ENCODE measurements at places on chromosomes 11 and 22.

DNA sequence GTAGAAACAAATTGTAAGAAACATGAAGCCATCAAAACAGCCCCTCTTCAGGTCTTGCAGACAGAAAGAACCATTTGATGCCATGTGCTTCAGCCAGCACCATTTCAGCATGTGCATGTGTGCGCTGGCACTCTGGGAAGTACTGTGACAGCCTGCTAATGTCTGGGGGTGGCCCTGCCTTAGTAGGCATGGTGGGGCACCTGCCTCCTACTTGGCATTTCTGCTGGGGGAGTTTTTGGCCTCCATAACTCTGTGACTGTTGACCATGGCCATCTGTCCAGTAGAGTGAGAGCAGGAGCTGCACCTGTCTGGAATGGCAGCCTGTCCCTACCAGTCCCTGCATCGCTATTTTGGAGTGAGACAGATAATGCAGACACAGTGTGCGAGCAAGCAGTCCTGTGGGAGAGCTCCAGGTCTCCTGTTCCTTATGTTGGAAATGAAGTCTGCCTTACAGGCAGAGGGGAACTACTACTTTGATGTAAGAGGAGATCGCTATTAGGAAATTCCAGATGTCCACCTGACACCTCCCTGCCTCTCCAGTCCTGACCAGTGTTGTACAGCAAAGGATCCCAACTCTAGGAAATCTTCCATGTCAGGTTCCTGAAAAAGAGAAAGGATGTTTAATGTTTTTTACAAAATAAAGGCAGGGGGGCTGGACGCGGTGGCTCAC lies 102.5 kb downstream of the ATXN10 start:
- no peak for DNase-seq

DNA sequence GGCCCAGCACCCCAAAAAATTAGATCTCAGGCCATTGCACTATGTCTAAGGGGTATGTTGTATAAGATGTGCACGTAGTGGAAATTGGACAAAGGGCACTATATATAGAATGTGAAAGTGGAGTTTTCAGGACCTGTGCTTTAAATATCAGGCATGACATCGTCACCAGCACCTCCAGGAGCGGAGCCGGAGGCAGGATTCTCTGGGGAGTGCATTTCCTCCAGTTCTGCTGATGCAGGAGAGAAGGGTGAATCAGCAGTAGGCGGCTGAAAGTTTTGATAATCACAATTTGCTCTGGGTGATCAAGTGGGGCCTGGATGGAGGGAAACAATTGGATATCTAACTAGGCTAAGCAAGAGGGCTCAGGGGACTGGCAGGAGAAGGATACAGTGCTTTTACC lies 69.1 kb upstream of the NTM start:
- DNase-seq, result no peak

GRCh38 chr11:110373051-110373702 lies 56.6 kb upstream of the FDX1 start:
- no peak for DNase-seq

- DNase-seq, result peak; percentile 66
Observed at GRCh38 chr11:30585125-30585891, 845 bp downstream of the MPPED2 start.

GRCh38 chr11:45093761-45094455 lies 52.5 kb upstream of the PRDM11 start:
- DNase-seq, result no peak

DNA sequence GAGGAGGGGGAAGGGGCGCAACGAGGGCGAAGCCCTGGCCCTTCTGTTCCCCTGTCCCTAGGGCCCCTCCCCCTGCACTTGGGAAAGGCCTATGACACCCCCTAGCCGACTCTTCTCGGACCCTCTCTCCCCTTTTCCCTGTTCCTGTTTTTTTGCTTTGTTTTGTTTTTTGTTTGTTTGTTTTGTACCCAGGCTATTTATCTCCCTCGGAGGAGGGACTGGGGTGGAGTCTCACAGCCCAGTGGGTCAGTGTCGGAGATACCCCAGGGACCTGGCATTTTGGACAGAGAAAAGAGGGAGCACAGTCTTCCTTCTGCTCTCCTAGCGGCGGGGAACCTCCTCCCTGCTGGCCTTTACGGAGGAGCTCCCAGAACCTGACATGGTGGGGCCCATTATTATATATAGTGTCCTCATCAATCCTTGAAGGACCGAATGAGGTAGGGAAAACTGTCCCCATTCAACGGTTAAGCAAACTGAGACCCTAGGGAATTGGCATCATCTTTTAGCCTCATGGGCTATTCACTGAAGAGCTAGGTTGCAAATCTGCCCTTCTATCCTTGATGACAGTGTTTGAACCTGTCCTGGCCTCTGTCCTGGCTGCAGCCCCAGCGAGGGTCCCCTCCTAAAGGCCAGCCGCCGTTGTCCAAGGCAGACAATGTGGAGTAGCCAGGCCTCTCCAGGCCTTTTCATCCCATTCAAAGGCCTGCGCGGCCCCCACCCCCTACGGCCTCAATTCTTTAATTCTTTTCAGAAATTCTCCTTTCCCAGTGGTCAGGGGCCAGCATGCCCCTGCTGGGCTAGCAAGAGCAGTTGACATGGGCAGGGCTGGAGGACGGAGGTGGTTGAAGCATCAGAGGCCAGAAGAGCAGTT lies 911 bp downstream of the EMID1 start:
- DNase-seq, result peak; percentile 11

DNA sequence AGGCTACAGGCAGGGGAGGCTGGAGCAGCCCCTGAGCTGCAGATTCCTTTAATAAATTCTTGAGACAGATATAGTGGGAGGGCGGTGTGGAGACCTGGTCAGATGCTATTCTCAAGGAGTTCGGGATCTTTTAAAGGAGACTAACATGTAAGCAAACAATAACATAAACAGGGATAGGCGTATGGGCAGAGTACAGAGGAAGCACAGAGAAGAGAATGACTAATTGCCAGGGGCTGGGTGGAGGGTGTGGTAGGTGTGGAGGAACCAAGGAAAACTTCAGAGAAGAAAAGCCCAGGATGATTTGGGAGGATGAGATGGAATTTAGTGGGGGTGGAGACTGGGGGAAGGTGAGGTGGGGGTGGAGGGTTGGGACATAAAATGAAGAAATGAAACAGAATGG lies 9.7 kb upstream of the HEPHL1 start:
- DNase-seq, result no peak

- DNase-seq, result peak; percentile 71
Observed at GRCh38 chr11:27718346-27718862, 18.1 kb upstream of the BDNF start.

DNA sequence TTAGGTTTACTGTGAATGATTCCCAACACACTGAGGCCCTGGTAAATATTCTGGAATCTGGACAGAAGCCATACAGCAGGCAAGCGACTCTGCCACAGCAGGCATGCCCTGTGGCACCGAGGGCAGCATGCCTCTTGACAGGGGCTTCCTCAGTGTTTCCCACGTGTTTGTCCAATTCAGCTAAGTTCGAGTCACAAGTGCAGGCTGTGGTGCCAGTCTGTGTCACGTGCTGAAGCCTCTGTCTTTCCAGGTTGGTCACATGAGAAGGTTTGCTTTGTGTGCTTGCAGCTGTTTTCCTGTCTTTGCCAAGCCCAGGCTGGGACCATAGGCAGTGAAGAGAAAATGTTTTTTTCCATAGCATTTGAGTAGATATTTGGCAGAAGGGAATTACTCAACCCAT lies 2.4 kb upstream of the PPFIBP2 start:
- no peak for DNase-seq

DNA sequence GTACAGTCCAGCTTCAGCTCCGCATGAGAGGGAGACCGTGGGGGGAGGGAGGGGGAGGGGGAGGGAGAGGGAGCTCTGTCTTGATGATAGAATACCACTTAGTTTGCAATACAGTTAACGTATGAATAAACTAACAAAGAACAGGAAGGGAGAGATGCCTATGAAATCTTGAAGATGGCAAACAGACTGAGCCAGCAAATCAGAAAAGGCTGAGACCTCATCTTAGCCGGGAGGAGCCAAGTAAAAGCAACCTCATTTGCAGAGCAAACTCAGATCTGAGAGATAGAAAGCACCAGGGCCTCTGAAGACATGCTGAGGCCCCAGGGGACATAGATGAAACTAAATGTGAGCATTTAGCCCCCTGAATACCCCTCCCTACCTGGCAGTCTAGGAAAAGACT lies 23.0 kb downstream of the APLP2 start:
- no peak for DNase-seq

- DNase-seq, result no peak
Observed at GRCh38 chr11:85988780-85989179, 80.1 kb downstream of the PICALM start.

DNA sequence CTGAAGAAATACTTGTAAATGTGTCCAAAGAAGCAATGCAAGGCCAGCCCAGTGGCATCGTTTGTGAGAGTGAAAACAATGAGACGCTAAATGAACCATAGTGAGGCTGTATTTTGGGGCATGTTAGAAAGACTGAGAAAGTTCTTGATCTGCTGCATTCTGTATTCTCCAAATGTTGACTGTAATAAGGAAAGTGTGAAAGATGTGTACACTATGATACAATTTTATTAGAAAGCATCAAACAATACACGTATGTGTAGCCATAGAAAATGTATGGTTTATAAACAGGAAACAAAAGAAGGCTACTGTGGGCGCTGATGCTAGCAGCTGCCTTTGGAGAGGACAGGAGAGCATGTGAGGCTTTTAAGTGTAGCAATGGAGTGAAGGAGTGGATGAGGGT lies 233.5 kb upstream of the E2F8 start:
- DNase-seq, result no peak

- DNase-seq, result no peak
Observed at GRCh38 chr11:96134602-96135001, 208.4 kb downstream of the MAML2 start.

GRCh38 chr11:120869097-120869496 lies 154.8 kb upstream of the TBCEL start:
- no peak for DNase-seq

- peak; percentile 51 for DNase-seq
Observed at GRCh38 chr11:34640050-34640923, 19.4 kb downstream of the EHF start.

- DNase-seq, result no peak
Observed at GRCh38 chr11:67450796-67451657, 1.5 kb downstream of the GPR152 start.

DNA sequence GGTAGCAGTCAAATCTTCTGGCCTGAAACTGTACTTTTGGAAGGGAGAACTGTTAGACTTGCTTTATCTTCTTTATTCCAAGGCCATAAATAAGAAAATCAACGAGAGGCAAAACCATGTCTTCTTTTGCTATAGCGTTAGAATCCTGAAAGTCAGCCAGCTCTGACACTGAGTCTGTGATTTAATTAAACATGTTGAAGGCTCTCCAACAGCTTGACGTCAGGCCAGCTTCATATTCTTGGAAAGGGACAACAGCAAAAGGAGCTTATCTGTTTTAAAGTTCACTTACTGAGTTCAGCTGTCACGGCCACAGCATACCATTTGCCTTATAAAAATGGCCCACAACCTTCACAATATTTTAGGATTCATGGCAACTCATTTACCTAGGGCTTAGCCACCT lies 131.0 kb upstream of the LDLRAD3 start:
- DNase-seq, result no peak

GRCh38 chr11:20444535-20444934 lies 57.0 kb downstream of the PRMT3 start:
- DNase-seq, result no peak

DNA sequence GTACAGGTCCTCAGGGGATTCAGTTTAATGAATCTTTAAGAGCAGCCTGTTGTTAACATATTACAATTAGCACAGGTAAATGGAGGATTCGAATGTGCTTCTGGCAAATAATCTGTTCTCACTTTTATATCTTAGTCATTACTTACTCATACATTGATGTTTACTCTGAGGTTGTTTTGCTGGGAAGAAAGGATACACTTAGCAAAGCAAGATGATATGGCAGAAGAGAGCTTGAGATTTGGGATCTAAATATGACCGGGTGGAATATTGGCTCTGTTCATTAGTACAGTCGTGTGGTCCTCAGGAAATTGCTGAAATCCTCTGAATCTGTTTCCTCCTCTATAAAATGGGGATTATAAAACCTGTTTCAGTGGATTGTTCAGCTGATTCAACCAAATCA lies 59.7 kb downstream of the SPON1 start:
- no peak for DNase-seq

GRCh38 chr11:65083134-65083833 lies 556 bp downstream of the CDCA5 start:
- no peak for DNase-seq

DNA sequence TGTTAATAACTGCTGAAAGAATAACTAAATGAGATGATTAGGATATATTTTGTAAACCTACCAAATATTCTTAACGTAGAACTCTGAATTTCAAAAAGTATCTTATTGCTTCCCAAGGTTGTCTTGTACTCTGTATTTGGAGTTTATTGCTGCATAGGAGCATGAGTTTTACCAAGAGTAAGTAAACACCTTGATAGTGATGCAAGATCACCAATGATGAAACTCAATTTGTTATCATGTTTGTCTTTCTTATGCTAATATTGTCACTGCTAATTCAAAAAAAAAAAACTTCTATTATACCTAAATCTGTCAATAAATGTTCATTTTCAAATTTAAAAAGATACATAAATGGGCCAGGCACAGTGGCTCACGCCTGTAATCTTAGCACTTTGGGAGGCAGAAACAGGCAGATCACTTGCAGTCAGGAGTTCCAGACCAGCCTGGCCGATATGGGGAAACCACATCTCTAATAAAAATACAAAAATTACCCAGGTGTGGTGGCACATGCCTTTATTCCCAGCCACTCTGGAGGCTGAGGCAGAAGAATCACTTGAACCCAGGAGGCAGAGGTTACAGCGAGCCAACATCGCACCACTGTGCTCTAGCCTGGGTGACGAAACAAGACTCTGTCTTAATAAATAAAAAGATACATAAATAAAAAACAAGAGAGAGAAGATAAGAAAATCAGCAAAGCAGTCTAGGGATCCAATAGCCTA lies 23.4 kb upstream of the PLAAT2 start:
- no peak for DNase-seq

- no peak for DNase-seq
Observed at GRCh38 chr11:2256293-2256913, 14.0 kb downstream of the ASCL2 start.

DNA sequence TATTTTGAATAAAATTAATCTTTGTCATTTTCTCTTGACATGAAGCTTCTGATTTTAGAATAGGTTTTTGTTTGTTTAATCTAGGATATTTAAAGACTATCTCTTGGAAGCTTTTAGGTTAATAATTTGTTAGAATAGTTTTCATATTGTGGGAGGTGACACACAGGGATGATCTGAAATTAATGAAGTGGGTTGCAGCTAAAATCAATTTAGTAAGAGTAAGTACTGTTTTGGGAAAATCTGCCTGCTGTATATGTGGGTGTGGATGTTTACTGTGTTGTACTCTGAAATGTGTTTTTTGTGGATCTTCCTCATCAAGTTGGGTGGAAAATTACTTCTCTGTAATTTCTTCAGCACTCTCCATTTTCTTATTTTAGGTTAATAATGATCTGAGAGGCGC lies 67.3 kb downstream of the BID start:
- no peak for DNase-seq

DNA sequence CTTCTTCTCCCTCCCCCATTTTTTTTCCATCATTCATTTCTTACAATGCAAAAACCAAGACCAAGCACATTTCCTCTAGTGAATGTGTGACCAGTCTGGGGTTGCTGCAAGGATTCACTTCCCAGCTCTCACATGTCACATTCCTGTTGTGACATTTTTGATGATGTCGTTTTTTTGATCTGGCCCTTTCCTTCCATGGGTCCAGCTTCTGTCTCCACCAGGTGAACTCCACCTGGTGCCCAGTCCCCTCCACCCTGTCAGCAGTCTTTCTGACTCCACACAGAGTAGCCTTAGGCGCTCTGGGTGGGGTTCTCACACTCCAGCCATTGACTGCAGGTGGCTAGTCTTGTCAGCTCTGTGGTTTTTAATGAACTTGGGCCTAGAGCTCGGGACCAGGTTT lies 15.6 kb downstream of the PANX1 start:
- DNase-seq, result no peak

Data from iPS-NIHi11 (cell line).